ENCODE measurements at places on chromosomes 7 and 10. TPM values are rescaled to one million over a fixed set of nuclear protein-coding genes. Genes with fewer than 3 reads are reported as not detected.

GRCh38 chr7:41203542-41203941 lies 499.3 kb downstream of the INHBA start:
- DNase-seq: no peak

DNA sequence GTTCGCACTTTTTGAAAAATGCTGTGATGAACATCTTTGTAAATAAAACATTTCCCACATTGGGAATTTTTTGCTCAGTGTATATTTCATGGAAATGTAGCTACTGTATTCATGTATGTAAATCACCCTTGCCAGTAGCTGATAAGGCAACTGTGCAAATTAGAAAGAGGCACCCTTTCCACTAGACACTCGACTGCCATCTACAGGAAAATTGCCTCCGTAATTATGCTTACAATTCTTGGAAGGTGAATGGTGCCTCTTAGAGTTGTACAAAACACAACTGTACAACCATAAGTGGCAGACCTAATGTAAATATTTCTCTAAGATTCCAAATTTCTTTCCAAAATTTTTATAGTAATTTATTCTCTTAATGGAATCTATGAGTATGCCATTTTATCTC lies 491.7 kb downstream of the CCSER2 start:
- DNase-seq: no peak

TMEM140 gene
- 1.3 TPM for total RNA-seq

DNA sequence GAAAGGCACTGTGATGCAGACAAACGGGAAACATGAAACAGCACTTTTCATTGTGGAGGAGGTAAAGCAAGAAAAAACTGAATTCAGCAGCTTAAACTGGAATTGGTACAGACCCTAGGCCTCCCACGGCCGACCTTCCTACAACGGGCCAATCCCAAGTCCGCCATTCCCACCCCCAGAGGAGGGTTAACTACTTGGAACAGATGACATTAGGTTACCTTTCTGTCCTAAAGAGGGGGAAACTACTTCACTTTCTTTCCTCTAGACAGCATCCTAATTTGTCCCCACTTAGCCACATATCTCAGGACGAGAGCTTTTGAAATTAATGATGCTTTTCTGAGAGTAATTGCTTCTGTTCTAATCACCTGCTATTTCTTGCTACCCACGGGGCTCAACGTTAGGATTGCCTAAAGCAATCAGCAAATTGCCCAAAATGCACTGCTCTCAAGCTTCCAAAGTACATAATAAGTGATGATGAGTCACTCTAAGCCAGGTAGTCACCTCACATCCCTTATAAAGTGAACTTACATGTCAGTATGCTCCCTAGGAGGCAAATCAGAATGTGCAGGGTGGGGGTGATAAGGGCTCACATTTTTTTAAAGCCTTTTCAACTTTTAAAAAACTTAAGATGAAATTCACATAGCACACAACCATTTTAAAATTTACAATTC lies 36.7 kb downstream of the LSM5 start:
- no peak for DNase-seq
